ENCODE measurements at places on chromosomes 5 and 9. TPM values are rescaled to one million over a fixed set of nuclear protein-coding genes. Genes with fewer than 3 reads are reported as not detected.

LPAR1 gene
- total RNA-seq = 50.7 TPM

NPM1 gene
- 1,642 TPM for total RNA-seq

KIF4B gene
- total RNA-seq = not detected

MLANA gene
- total RNA-seq = not detected

SEMA4D gene
- total RNA-seq = 0.19 TPM

NFX1 gene
- total RNA-seq = 19.4 TPM

OMD gene
- not detected for total RNA-seq

PRKAA1 gene
- 98.2 TPM for total RNA-seq

CAMK2A gene
- 0.28 TPM for total RNA-seq

SNCAIP gene
- 0.85 TPM for total RNA-seq

ZNF367 gene
- total RNA-seq = 11.9 TPM

PKD2L2 gene
- 0.38 TPM for total RNA-seq

GARIN3 gene
- not detected for total RNA-seq

SYK gene
- total RNA-seq = not detected

EGFLAM gene
- total RNA-seq = 26.1 TPM

TCF7 gene
- total RNA-seq = under 0.01 TPM

C6 gene
- under 0.01 TPM for total RNA-seq

SLC36A2 gene
- not detected for total RNA-seq

ASPN gene
- total RNA-seq = 7.3 TPM

Measured in regular cardiac myocyte (primary cell).